ENCODE measurements at places on chromosomes 3 and 15. TPM values are rescaled to one million over a fixed set of nuclear protein-coding genes. Genes with fewer than 3 reads are reported as not detected.

DNA sequence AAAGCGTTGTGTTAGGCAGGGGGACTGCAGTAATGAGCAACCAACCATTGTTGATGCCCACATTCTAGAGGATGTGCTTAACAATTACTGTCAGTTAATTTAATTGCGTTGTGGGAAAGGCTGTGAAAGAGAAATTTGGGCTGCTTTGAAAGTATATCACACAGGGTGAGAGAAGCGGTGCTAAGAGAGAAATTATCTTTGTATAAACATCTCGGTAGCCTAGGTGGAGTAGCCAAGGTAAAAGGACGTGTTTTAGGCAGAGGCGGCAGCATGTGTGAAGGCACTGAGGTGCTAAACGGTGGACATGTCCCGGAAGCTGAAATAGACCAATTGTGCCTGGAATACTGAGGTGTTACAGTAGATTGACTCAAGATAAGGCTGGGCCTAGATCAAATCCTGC, 71.9 kb downstream of the UBE2E2 start:
- no peaks in the 10 kb centered on the region for H3K36me3 ChIP-seq
- H3K4me3 ChIP-seq = no peak overlapping the region
- no peaks in the 10 kb centered on the region for H3K4me1 ChIP-seq
- H3K27ac ChIP-seq = no peak overlapping the region
- no peak for DNase-seq

Gene PLA2G4D
- total RNA-seq = not detected

Gene PPARG
- not detected for total RNA-seq

DNA sequence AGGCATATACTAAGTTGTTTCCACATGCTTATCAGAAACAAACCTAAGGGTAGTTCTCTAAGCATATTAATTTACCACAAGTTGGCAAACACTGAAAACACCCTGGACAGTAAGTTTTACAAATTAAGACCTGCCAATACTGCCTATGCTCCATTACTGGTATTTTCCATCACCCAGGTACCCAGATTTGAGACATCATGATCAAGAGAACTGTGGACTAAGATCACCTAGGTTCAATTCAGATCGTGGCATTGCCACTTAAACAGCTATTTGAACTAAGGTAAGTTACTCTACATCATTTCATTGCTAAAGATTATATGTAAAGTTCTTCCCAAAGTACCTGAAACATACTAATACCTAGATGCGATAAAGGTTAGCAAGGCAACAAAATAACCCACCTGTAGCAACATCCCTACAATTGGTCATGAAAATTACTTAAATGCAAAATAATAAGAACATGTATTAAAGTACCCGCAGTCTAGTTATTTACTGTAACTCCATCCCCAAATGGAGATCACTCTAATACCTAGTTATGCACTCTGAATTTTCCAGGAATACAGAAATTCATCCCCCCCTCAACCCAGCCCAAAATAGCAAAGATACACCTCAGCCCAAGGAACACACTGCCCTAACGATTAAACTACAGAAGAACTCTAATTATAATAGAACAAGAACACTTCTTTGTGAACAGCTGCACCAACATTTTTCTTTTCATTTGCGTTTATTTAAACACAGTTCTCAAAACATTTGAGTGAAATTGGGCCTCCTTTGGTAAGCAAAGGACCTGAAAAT, 21.6 kb downstream of the TRA2B start:
- H3K36me3 ChIP-seq = peaks cover 68% of the 10 kb centered on the region
- H3K4me1 ChIP-seq = no peaks in the 10 kb centered on the region
- peak; percentile 41 for DNase-seq
- H3K4me3 ChIP-seq = no peak overlapping the region

Gene SV2B
- 0.26 TPM for total RNA-seq

- H3K4me1 ChIP-seq = no peaks in the 10 kb centered on the region
- no peak for DNase-seq
- H3K36me3 ChIP-seq = peaks cover 57% of the 10 kb centered on the region
- no peak overlapping the region for H3K27ac ChIP-seq
- H3K4me3 ChIP-seq = no peak overlapping the region
- H3K27me3 ChIP-seq = no peaks in the 10 kb centered on the region
Observed at GRCh38 chr3:97959872-97960271, 12.4 kb downstream of the RIOX2 start.

GRCh38 chr15:47887241-47887800, 170.0 kb downstream of the SEMA6D start:
- no peaks in the 10 kb centered on the region for H3K36me3 ChIP-seq
- no peaks in the 10 kb centered on the region for H3K27me3 ChIP-seq
- H3K4me1 ChIP-seq = no peaks in the 10 kb centered on the region
- no peak overlapping the region for H3K4me3 ChIP-seq

GRCh38 chr3:148958696-148959095, 32.6 kb upstream of the GYG1 start:
- no peaks in the 10 kb centered on the region for H3K27me3 ChIP-seq
- no peak for DNase-seq
- H3K4me1 ChIP-seq = no peaks in the 10 kb centered on the region
- H3K27ac ChIP-seq = no peak overlapping the region
- no peaks in the 10 kb centered on the region for H3K36me3 ChIP-seq

Data from Karpas-422 (cell line).